ENCODE measurements at places on chromosomes 11 and 22.

GRCh38 chr11:117586392-117586791 is 210.6 kb downstream of the DSCAML1 start:
- no peak for DNase-seq

GRCh38 chr22:20867179-20868024 is 8.6 kb downstream of the SNAP29 start:
- DNase-seq: no peak

GRCh38 chr11:64524158-64524527 is 66.9 kb upstream of the SLC22A12 start:
- no peak for DNase-seq

DNA sequence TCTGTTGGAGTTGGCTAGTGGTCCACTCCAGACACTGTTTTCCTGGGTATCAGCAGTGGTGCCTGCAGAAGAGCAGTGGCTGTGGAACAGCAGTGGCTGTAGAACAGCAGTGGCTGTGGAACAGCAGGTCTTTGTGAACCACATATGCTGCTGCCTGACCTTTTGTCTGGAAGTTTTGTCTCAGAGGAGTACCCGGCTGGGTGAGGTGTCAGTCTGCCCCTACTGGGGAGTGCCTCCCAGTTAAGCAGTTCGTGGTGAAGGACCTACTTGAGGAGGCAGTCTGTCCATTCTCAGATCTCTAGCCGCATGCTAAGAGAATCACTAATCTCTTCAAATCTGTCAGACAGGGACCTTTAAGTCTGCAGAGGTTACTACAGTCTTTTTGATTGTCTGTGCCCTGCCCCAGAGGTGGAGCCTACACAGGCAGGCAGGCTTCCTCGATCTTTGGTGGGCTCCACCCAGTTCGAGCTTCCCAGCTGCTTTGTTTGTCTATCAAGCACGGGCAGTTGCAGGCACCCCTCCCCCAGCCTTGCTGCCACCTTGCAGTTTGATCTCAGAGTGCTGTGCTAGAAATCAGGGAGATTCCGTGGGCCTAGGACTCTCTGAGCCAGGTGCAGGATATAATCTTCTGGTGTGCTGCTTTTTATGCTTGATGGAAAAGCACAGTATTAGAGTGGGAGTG is 89.1 kb upstream of the TRIM48 start:
- DNase-seq: no peak

DNA sequence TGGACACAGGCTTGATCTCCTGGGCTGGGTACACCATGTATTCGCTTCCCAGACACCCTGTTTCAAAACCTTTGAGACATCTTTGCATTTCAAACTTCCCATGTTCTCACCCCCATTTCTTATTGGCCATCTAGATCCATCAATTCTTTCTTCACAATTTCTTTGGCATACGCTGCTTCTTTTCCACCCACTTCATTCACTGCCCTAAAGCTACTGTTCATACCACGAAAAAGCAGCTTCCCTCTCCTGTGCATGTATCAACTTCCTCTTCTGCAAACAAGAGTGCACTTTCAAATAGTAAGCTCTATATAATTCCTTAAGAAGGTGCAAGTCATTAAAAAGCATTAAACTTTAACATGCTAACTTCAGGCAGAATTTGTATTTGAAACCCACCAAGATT is 21.4 kb downstream of the UVRAG start:
- DNase-seq: no peak

GRCh38 chr22:48428631-48429371 is 1398.9 kb downstream of the BRD1 start:
- no peak for DNase-seq

- DNase-seq: no peak
These were observed 5.6 kb downstream of the GATD1 start for GRCh38 chr11:771617-772204.

DNA sequence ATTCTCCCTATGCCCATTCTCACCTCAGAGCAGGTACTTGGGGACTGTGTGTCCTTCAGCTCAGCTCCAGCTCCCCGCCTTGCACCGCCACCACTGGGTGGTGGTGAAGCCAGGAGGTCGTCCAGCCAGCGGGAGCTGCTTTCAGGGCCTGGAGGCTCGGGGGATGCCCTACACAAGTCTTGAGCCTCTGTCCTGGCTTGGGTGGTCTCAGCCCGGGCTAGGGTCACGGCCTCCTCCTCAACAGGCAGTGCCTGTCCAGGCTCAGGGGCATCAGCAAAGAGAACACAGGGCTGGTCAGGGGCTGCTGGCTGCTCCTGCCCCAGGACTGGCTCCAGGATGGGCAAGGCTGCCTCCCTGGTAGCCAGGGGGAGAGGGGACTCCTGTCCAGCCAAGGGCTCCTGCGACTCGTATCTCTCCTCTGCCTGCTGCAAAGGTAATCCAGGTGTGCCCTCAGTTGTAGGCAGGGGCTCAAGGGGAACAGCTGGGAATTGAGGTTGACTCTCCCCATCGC is 12.2 kb downstream of the TNKS1BP1 start:
- no peak for DNase-seq

GRCh38 chr11:44915004-44915403 is 35.7 kb downstream of the TP53I11 start:
- no peak for DNase-seq
